Activated CD4-positive, alpha-beta T cell treated with anti-CD3 and anti-CD28 coated beads, Interleukin-2, amount 10 ng/mL, durations not matched to agents 24 days and 14 days (primary cell): ENCODE measurements at places on chromosomes 11 and 22.
A peak's percentile ranks its signal among the peaks of the same experiment; 100 is the strongest.

- DNase-seq: no peak
Observed at GRCh38 chr22:24120044-24120443, 61.2 kb upstream of the SUSD2 start.

DNA sequence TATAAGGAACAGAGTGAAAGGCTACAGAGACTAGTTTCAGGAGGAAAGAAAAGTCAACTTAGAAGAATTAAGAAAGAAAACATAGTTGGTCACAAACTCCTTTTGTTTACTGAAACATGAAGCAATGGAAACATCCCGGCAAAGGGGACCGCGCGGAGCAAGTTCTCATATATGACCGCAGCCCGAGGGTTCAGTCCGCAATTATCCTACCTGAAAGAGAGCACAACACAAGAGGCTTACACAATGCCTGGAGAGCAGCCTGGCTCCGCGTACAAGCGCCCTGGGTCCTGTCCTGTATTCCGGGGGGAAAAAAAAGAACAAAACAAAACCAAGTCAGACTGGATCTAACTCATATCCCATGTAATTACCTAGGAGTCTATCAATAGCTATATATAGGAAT lies 12.3 kb downstream of the RBM4B start:
- no peak for DNase-seq

- peak; percentile 67 for DNase-seq
Observed at GRCh38 chr11:59857439-59858434, 8.6 kb downstream of the TCN1 start.

DNA sequence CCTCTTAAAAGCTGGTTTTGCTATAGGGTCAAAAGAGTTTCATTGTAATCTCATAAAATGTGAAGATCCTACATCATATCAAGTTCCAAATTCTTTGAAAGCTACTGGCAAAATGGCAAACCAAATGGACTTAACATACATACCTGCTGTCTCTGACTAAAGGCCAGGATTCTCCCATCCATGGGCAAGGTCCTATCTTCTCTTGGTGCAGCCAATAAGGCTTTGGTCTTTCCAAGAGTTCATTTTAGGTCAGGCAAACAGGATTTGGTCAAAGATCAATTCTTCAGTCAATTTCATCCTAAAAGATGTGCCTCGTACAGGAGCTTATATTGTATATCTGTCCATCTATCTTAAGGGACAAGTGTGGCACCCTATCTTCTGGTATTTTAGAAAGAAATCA lies 49.7 kb downstream of the CADM1 start:
- no peak for DNase-seq

DNA sequence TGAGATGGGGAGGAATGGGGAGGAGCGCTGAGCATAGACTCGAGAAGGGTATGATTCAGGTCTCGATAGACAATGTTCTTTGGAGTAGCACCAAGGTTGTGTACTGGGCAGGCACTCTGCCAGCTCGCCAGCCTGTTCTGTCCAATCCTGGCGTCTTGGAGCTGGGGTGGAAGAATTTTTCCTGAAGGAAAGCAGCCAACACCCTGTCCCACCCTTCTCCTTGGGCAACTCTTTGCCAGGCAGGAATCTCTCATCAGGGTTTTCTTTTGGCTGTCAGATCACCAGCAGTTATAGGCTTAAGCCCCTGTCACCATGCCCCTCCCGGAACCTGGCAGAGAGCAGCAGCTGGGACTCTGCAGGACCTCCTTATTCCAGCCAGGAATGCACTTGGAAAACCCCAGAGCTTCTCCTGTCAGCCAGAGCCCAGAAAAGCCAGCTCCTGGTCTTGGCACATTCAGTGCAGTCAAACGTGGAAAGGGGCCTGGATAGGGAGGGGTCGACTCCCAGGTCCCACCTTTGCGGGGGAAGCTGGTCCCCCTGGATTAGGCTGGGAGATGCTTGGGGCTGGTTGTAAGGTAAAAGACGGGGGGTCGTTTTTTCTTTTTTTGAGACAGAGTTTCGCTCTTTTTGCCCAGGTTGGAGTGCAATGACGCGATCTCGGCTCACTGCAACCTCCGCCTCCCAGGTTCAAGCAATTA lies 14.4 kb upstream of the SPTBN2 start:
- DNase-seq: no peak
